ENCODE measurements at places on chromosomes 12 and 14.

GRCh38 chr12:46265102-46265501 lies 3.7 kb downstream of the SLC38A1 start:
- no peak for DNase-seq

DNA sequence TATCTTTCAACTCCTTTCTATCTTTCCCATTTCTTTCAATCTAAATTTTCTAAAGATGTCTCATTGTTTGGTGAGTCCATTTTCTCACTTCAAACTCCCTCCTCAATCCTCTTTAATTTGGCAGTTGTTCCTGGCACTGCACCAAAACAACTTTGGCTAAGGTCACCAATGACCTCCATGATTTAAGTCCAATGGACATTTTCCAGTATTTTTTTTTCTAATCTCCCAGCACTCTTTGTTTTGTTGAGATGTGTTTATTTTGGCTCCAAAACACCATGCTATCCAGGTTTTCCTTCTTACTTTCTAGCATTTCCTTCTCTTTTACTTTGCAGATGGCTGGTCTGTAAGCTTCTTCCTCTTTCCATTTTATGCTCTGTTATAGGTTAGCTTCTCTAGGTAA lies 42.5 kb upstream of the OTOGL start:
- DNase-seq, result no peak

DNA sequence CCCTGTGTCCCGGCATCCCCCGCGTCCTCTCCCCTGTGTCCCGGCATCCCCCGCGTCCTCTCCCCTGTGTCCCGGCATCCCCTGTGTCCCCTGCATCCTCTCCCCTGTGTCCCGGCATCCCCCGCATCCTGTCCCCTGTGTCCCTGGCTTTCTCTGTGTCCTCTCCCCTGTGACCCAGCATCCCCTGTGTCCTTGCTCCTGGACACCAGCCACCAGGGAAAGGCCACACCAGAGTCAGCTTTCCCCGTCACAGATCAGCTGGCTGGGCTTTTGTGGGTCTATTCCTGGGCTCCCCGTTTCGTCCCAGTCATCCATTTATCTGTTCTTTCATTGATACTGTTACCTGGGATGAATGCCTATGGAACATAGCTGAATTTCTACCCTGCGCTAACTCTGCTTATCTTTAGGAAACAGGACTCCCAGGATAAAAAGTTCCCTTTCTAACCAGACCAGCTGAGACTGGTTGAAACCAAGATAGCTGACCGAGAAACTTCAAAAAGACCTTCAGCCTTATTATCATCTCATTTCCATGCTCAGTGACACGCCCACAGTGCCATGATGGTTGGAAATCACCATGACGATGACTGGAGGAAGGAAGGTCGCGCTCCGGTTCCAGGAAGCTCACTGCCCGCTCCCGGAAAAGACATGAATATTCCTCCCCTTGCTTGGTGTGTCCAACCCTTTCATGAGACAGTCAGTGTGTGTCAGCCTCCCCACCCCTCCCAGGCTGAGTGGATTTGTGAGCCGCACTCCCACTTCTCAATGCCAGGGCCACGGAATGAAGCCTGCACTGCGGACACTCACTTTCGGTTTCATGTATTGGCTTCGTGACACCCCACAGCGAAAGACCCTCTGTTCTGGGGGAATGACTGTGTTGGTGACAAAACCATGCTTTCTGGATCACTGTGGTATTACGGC lies 276.4 kb upstream of the SFSWAP start:
- peak; percentile 52 for DNase-seq

DNA sequence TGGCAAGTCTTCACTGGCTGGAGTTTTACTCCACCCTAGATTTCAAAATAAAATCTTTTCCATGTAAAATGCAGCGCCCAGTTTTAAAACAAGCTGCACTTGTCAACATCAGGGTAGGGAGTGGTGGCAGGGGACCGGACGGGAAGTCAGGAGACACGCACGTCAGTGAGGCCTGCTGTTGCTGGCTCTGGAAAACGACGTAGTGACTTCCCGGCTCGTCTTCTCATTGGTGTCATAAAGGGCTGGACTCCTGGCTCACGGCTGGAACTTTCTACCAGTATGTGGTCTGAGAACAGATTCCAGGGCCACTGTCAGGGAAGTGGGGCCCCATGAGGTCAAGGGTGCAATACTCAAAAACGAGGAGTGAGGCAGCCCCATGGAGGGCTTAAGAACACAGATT lies 64.2 kb upstream of the FOXN3 start:
- no peak for DNase-seq

DNA sequence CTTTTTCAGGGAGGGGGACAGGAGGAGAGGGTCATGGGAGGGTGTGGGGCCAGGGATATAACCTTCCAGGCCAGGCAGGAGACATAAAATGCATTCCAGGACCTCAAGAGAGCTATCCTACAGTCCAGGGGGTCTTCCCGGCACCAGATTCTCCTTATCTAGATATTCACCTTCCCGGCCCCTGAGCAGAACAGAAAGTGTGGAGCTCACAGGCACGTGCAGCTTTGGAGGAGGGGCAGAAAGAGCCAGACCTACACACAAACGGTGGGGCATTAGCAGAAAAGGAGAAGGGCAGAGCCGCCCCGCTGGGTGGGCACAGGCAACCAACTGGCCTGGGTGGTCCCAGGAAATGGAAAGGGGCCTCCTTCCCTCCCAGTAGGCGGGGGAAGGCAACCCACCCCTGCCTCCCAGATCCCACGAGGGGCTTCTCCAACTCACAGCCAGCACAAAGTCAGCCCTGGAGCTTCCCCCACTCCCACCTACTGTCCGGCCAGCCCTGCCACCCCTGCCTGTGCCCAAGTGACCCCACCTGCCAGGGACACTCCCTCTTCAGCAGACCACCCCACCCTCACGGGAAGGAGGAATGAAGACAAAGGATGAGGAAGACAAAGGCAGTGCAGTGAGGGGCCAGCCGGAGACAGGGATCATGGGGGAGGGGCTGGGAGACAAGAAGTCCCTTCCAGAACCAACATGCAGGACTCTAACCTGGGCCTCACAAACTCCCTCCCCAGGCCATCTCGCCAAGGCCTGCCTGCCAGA lies 33.3 kb downstream of the CCDC85C start:
- no peak for DNase-seq

DNA sequence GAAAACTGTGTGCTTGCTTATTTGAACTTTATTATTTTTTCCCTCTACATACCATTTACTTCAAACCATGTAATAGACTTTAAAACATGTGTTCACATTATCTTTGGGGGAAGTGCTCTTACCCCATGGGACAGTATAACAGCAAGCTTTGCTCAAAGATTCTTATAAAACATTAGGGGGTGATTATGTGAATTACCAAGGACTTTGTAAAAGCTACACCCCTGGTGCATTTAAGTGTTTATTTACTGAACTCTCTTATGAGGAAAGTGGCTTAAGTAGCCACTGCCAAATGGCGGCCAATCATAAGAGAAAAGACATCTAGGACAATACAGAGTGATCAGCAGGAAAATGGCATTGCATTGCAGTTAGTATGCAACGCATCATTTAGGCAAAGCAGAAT lies 70.3 kb downstream of the CAPZA3 start:
- no peak for DNase-seq

- DNase-seq, result no peak
Observed at GRCh38 chr12:68003777-68004176, 14.5 kb downstream of the IFNG-AS1 start.

GRCh38 chr14:98008381-98009113 lies 1211.4 kb downstream of the VRK1 start:
- DNase-seq, result no peak

- DNase-seq, result no peak
Observed at GRCh38 chr12:120363274-120363855, 5.6 kb downstream of the MSI1 start.

DNA sequence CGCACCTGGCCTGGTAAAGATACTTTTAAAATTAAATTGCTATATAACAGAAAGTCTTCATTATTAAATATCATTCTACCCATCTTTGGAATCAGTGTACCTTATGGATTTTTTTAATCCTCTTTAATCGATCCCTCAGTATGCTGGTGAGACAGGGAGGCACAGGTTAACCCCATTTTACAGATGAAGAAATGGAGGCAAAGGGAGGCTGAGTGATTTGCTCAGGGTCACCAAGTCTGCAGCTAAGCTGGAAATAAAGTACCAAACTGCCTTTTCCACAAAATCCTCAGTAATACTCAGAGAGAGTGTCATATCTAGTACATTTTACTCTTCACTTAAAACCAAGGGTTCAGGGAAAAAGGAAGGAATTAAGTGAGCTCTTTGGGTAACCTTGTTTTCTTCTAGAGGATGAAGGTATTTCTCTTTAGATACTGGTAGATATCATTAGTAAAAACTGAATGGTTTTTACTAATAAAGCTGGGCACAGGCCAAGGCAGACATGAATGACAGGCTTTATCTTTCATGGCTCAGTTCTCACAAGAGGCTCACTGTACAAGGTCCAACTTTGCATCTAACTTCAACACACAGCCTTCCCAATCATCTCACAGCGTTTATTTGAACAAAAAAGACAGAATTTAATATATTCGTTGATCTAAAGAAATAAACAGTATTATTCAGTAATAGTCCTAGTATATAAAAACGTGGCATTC lies 35.3 kb upstream of the TTC7B start:
- DNase-seq, result no peak
